ENCODE measurements at places on chromosomes 2 and 18.

- no peak for DNase-seq
Measured at GRCh38 chr2:18605115-18605514, 15.7 kb upstream of the NT5C1B start.

DNA sequence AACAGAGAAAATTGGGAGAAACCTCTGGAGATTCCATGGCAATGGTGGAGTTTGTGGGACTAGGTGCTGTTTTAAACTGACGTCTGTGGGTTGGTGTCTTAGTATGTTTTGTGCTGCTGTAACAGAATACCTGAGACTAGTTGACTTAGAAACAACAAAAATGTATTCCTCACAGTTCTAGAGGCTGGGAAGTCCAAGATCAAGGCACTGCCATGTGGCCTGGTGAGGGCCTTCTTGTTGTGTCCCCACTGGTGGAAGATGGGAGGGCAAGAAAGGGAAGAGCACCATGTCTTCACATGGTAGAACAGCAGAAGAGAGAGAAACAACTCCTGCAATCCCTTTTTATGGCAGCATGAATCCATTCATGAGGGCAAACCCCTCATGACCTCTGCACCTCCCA, 6.8 kb upstream of the ZC3H6 start:
- DNase-seq = no peak

DNA sequence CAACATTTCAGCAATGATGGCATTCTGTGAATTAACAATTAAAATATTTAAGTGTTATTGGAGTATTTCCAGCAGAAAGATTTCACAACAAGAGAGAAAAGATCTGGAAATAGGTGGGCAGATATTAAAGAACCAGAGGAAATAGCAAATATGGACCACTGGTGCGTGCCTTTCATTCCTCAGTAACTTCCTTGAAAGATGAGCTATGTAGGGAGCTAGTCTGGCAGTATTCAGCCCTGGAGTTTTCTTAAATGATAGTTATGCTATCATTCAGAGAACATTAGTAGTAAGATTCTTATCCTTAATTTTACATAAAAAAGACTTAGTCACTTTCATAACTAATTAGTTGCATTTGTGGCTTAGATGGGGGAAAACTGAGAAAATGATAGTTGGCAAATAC, 41.5 kb downstream of the TANC1 start:
- peak; percentile 54 for DNase-seq

DNA sequence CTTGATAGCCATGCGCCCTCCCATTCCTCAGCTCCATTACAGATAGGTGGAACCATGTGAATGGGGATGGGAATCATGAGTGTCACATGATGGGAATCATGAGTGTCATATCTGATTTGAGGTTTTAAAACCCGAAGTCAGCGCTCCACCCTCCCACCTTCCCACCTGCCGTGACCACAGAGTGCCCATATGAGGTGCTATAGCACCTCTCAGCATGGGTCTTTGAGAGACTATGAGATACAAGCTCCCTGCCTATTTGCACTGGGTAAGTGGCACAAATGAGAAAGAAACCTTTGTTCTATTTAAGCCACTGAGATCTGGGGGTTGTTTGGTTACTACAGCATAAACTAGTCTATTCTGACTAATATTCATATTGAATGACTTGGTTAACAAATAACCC, 78.5 kb upstream of the PTPRM start:
- no peak for DNase-seq

GRCh38 chr2:229974266-229974665, 52.0 kb downstream of the FBXO36 start:
- DNase-seq = peak; percentile 89

DNA sequence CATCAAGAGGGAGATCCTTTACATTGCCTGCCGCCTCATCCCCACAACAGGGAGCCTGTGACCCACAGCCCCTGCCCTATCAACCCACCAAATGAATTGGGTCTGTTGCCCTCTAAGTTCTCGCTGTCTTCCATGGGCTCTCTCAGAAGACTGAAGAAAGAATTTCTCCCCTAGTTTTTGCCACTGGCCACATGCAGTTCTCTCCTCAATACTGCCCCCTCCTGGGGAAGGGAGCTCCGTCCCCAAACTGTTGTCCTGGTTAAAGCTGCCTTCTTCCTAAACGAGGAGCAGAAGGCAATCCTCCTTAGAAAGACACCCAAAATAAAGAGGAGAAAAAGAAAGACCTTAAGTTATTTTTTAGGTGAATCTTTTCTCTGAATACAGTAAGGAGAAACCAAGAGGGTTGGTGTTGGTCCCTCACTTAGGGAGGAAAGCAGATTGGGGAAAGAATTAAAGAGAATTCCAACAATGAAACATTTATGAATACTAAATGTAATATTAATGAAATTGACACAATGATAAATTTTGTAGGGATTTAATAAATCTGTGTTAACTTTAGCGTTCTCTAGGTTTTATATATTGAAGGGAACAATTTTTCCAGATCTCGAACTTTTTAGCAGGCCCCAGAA, 31.1 kb upstream of the SATB2 start:
- DNase-seq = peak; percentile 85

DNA sequence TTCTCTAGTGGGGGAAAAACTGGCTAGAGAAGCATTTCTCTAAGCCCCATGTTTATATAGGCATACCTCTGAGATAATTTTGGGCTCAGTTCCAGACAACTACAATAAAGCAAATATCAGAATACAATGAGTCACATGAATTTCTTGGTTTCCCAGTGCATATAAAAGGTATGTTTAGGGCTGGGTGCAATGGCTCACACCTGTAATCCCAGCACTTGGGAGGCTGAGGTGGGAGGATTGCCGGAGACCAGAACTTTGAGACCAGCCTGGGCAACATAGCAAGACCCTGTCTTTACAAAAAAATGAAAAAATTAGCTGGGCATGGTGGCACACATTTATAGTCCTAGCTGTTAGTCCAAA, 22.2 kb downstream of the TSN start:
- no peak for DNase-seq

DNA sequence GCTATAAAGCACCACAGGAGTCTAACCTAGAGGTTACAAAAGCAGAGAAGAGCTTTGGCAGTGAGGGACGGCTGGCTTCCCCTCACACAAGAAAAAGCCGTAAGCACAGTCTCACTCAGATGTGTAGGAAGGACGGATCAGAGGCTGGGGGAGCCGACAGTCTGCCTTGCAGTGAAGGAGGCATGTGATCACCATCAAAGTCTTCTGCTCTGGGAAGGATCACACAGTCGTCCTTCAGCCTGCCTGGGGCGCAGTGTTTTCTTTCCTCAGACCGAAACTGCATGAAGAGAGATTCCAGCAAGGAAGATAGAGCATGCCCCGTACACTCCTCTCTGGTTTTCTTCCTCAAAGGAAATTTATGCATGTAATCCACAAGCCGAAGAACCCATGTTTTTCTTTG, 24.1 kb downstream of the GATA6 start:
- no peak for DNase-seq

- DNase-seq = peak; percentile 42
Measured at GRCh38 chr18:3481696-3482210, 31.8 kb downstream of the TGIF1 start.

DNA sequence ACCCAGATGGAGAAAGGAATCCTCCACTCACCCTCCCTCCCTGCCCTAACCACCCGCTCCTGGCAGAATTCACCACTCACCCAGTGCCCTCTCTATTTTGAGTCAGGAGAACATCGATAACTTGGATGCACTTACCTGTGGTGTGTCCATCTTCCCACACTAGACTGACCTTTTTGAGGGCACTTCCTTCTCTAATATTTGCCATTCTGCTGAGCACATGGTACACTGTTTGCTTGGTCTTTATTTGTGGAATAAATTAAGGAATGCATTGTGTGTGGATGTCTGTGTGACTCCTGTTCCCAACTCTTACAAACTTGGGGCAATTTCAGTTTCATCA, 133.7 kb downstream of the ACKR3 start:
- DNase-seq = no peak

DNA sequence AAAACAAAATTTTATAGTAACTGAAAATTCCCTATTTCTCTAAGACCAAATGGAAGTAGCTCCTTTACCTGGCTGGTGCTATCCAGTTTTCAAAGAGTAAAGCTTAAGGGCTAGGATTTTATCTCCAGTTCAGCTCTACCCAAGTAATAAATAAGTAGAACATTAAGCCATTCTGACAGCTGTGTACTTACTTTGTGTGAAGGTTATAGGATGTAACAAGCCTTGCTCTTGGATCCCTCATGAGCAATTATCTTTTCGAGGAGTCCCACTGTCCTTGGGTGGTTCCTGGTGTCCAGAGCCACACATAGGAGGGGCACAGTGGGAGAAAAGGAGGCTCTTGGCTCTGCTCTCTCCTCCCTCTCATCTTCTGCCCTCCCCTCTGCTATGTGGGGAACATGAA, 45.5 kb downstream of the KIF5C start:
- no peak for DNase-seq

GRCh38 chr2:221610255-221610654, 38.2 kb upstream of the EPHA4 start:
- DNase-seq = no peak

- DNase-seq = no peak
Measured at GRCh38 chr2:173612354-173612753, 257.7 kb downstream of the CDCA7 start.

DNA sequence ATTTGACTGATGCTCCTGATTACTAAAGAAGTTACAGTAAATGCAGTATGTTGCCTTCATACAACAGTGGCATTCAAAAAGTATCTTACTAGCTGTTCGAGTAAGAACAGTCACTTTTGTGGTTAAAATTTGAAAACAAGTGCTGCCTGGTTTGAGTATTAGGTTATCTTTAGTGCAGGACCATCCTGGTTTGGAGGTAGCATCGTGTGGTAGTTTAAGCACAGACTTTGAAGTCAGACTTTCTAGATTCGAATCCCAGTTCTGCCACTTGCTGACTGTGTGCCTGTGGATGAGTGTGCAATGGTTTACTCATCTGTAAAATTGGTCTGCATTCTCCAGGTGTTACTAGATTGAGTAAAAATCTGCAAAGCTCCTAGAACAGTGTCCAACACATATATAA, 96.8 kb downstream of the SGPP2 start:
- DNase-seq = no peak

GRCh38 chr2:186913870-186914269, 64.9 kb upstream of the ZSWIM2 start:
- DNase-seq = no peak

DNA sequence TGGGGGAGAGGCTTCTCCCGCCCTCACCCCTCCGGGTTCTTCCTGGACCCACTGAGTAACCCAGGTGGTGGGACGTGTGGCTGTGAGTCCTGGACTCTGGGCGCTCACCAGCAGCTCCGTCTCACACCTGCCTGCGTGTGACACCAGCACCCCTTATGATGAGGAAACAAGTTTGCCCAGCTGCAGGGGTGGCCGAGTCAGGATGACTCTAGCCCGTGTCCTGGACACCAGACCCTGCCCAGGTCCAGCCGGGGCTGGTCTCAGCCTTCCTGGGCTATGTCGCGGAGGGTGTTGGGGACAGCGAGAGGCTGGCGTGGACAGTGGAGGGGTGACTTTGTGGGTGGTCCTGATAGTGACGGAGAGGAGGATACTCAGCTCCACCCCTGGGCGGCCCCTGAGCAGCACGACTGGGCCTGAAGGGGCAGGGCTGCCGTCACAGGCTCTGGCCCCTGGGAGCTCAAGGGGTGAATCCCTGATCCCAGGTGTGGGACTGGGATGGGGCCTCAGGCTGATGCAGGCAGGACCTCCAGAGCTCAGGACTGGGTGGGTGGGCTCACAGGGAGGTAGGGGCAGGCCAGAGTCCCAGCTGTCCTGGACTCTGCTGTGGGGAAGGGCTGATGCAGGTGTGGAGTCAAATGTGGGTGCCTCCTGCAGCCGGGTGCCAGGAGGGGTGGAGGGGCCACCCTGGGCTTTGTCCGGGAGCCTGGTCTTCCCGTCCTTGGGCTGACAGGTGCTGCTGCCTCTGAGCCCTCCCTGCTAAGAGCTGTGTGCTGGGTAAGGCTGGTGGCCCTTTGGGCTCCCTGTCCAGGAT, 3.7 kb downstream of the GPR35 start:
- no peak for DNase-seq

GRCh38 chr2:98839292-98839691, 96.7 kb downstream of the CRACDL start:
- DNase-seq = no peak

Measured in GM03348 (cell line).